ENCODE measurements at places on chromosomes 1 and 21. TPM values are rescaled to one million over a fixed set of nuclear protein-coding genes. Genes with fewer than 3 reads are reported as not detected.
A peak's percentile ranks its signal among the peaks of the same experiment; 100 is the strongest.

- no peaks in the 10 kb centered on the region for H3K36me3 ChIP-seq
- H3K4me3 ChIP-seq: no peak overlapping the region
- H3K4me1 ChIP-seq: peaks cover 19% of the 10 kb centered on the region
- no peak overlapping the region for H3K27ac ChIP-seq
- H3K27me3 ChIP-seq: peaks cover 19% of the 10 kb centered on the region
These were observed 10.8 kb downstream of the ABCA4 start for GRCh38 chr1:94110021-94110761.

DNA sequence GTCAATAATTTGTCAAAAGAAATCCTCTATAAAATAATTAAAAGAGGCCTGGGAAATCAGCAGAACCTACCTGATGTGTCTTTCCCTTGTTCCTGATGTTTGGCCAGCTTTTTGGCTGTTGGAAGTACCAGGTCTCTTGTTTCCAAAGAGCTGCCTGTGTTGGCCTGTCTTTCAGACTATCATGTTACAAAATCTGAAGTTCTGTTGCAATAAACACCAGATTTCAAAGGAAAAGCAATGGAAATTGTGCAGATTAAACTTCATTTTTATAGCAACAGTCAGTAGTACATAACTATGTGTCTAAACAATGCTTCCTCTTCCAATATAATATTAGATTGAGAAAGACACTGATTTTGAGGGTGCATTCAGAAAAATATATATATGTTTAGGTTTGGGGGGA, 647.2 kb upstream of the CXADR start:
- DNase-seq: no peak
- no peaks in the 10 kb centered on the region for H3K36me3 ChIP-seq
- H3K27ac ChIP-seq: no peak overlapping the region

DNA sequence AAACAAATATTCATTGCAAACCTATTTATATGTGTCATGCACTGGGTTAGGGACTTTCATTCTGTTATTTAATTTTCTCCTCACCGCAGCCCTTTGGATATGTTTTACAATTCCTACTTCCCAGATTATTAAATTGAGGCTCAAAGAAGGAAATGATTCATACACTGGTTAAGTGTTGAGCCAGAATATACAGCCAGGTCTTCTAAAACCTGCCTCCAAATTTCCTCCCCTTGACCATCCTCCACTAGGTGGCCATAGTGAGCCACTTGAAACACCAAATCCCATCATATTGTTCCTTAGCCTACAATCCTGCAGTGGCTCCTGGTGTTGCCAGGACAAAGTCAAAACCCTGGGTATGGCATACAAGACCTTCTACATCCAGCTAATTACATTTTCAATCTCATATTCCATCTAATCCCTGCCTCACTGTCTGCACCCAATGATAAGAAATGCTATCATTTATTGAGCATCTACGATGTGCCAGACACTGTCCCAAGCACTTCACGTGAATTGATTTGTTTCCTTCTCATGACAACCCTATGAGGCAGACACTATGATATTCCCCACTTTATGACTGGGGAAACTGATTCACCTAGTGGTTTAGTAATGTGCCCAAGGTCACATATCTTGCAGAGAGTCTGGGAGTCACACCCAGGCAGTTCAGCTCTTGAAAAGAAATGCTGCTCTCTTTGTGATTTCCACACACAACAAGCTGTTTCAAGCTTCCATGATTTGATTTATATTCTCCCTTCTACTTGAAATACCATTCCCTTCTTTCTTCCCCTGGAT, 23.6 kb upstream of the KIRREL1 start:
- peaks cover 10% of the 10 kb centered on the region for H3K4me1 ChIP-seq
- DNase-seq: no peak
- no peak overlapping the region for H3K4me3 ChIP-seq
- H3K27me3 ChIP-seq: no peaks in the 10 kb centered on the region
- H3K27ac ChIP-seq: no peak overlapping the region

- H3K27me3 ChIP-seq: no peaks in the 10 kb centered on the region
- H3K27ac ChIP-seq: no peak overlapping the region
- DNase-seq: peak; percentile 16
- no peaks in the 10 kb centered on the region for H3K4me1 ChIP-seq
- H3K4me3 ChIP-seq: no peak overlapping the region
These were observed 32.1 kb upstream of the KCNE1 start for GRCh38 chr21:34544032-34544496.

DNA sequence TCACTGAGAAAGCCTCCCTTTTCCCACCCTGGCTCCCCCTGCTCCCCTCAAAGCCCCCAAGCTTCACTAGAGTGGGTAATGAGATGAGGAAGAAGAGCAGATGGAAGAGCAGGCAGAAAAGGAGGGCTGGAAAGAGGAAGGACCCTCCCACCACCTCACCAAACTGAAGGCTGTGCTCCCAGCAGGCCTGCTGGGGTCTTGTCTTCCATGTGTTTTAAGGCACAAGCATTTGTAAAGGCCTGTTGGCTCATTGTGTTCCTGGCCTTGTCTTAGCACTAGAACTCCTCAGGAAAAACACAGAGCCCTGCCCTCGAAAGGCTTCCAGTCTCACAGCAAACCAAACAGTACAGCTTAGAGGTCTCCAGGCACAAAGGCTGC, 51.5 kb downstream of the TOMM20 start:
- no peaks in the 10 kb centered on the region for H3K36me3 ChIP-seq
- no peak overlapping the region for H3K4me3 ChIP-seq
- no peaks in the 10 kb centered on the region for H3K27me3 ChIP-seq
- no peak overlapping the region for H3K27ac ChIP-seq

Gene SPRR4
- not detected for total RNA-seq

DNA sequence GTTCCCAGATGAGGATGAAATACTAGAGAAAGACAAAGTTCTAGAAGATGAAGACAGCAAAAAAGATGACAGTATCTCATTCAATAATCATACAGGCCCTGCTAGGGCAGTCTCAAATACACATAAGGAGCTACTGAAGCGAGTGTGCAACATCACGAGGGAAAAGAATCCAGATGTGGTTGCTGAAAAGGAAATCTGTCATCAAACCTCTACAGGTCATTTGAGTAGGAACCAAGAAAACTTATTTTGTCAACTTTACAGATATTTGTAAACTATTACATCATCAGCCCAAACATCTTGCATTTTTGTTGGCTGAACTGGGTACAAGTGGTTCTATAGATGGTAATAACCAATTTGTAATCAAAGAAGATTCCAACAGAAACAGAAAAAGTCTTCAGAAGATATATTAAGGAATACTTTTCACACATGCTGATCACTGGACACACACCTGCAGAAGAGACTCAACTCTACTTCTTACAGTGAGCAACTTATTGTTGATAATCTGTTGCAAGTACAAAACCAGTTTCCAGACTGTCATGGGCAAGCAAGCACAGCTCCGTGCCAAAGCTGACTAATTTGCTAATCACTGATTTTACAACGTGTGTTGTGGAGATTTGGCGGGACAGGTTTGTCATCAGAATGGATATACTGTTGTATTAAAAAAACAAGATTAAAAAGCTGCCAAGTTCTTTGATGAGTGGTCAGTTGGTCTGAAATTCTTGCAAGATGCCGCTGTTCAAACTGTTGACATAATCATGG, 42.1 kb downstream of the TRIM33 start:
- H3K27me3 ChIP-seq: no peaks in the 10 kb centered on the region
- H3K4me1 ChIP-seq: peaks cover 11% of the 10 kb centered on the region
- H3K36me3 ChIP-seq: peaks cover 6% of the 10 kb centered on the region
- DNase-seq: no peak
- H3K4me3 ChIP-seq: no peak overlapping the region

GRCh38 chr1:172971241-172971640, 79.5 kb downstream of the TNFSF18 start:
- H3K4me1 ChIP-seq: no peaks in the 10 kb centered on the region

Gene SNRPE
- total RNA-seq: 266 TPM

- no peaks in the 10 kb centered on the region for H3K4me1 ChIP-seq
- no peak for DNase-seq
- H3K36me3 ChIP-seq: no peaks in the 10 kb centered on the region
- no peak overlapping the region for H3K27ac ChIP-seq
These were observed 51.3 kb upstream of the TSPAN2 start for GRCh38 chr1:115140442-115141144.

Gene OR2T11
- total RNA-seq: under 0.01 TPM

DNA sequence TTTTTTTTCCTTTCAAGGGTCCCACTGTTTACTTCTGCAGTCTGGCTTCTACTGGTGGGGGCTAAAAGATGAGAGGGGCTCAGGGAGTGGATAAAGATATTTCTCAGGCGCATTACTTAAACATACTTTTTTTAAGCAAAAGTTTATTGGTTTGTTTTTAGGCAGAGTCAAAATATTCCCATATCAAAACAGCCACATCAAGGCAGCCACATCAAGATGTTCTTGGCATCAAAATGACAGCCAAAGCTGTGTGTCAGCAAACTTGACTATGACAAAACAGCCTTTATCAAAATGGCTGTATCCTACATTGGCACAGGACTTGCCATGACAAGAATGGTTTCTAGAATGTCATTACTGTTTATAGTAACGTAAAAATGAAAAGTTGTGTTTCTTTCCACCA, 22.1 kb upstream of the RASAL2 start:
- no peaks in the 10 kb centered on the region for H3K4me1 ChIP-seq
- no peaks in the 10 kb centered on the region for H3K27me3 ChIP-seq
- DNase-seq: peak; percentile 27
- H3K27ac ChIP-seq: no peak overlapping the region
- H3K36me3 ChIP-seq: no peaks in the 10 kb centered on the region
- no peak overlapping the region for H3K4me3 ChIP-seq

DNA sequence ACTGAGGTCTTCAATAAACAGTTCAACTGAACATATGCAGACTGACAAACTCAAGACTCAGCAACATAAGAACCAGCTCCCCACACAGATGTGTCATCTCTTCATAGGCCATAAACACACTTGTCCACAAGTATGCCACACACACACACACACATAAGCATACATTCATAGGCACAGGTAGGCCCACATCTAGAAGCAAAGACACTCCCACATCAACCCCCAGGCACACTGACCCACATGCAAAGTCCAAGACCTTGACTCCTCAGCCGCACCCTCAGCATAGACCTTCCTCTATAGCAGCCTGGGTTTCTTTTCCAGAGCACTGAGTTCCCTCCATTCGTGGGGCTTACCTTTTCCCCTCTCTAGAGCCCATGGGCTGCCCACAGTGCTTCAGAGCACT, 1.4 kb downstream of the LAD1 start:
- no peak overlapping the region for H3K4me3 ChIP-seq
- no peaks in the 10 kb centered on the region for H3K4me1 ChIP-seq
- no peak overlapping the region for H3K27ac ChIP-seq
- no peaks in the 10 kb centered on the region for H3K36me3 ChIP-seq
- no peak for DNase-seq
- H3K27me3 ChIP-seq: peaks cover 76% of the 10 kb centered on the region

DNA sequence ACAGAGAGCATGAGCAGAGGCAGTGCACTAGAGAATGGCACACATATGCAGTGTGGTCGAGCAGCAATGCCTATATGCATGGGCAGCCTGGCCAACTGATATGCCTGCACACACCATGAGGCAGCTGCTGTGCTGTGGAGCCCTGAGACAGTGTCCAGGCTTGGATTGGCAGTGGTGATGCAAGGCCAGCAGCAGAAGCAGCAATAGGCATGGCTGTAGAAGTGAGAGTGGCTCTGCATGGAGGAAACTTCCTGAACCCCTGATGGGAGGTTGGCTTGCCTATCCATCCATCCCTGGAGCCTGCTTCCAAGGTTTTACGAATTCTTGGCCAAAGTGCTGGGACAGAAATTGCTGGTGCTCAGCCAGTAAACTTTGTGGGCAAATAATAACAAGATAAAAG, 89.7 kb downstream of the DIRAS3 start:
- no peaks in the 10 kb centered on the region for H3K4me1 ChIP-seq
- H3K36me3 ChIP-seq: no peaks in the 10 kb centered on the region
- no peaks in the 10 kb centered on the region for H3K27me3 ChIP-seq

Gene LIN28A
- under 0.01 TPM for total RNA-seq

DNA sequence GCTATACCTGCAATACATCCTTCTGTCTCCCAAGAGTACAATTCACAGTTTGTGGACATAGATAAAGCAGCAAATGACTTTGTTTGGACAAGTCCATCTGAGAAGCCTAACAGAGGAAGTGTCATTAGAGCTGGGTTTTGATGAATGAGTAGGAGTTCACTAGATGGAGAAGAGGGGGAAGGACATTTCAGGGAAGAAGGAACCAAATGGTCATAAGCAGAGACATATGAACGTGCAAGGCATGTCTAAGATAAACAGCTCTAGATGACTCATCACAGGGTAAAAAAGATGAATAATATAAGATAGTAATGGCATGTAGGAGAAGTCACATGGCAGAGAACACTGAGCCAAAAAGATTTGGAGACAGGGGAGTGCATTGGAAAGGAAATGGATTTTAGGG, 54.5 kb downstream of the HMGB4 start:
- no peaks in the 10 kb centered on the region for H3K36me3 ChIP-seq
- H3K4me3 ChIP-seq: no peak overlapping the region
- H3K4me1 ChIP-seq: no peaks in the 10 kb centered on the region
- H3K27ac ChIP-seq: no peak overlapping the region
- no peaks in the 10 kb centered on the region for H3K27me3 ChIP-seq
- DNase-seq: no peak

Gene POU3F1
- 0.09 TPM for total RNA-seq

DNA sequence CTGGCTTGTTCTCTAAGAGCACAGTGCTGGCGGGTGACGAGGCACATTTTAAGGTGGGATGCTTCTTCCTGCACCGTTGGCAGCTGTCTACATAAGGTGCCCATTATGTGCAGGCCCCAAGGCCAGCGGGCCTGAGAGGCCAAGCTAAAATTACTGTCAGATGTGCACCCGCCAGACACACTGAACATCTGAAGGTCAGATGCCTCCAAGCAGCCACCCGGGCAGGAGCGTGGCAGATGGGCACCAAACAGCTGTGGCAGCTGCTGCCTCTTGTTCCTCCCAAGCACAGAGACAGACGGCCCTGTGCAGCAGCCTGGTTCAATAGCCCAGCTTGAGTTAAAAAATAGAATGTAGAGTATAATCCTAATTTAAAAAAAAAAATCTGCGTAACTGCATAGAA, 211.9 kb upstream of the EDN2 start:
- H3K4me3 ChIP-seq: no peak overlapping the region
- DNase-seq: no peak
- H3K27ac ChIP-seq: no peak overlapping the region
- H3K4me1 ChIP-seq: peaks cover 44% of the 10 kb centered on the region
- H3K27me3 ChIP-seq: no peaks in the 10 kb centered on the region
- peaks cover 3% of the 10 kb centered on the region for H3K36me3 ChIP-seq

GRCh38 chr1:210170220-210170619, 62.4 kb upstream of the SERTAD4 start:
- no peaks in the 10 kb centered on the region for H3K4me1 ChIP-seq
- no peaks in the 10 kb centered on the region for H3K36me3 ChIP-seq
- no peak overlapping the region for H3K4me3 ChIP-seq
- no peak for DNase-seq
- no peaks in the 10 kb centered on the region for H3K27me3 ChIP-seq
- H3K27ac ChIP-seq: no peak overlapping the region

- no peaks in the 10 kb centered on the region for H3K27me3 ChIP-seq
- H3K4me3 ChIP-seq: no peak overlapping the region
- DNase-seq: no peak
- no peak overlapping the region for H3K27ac ChIP-seq
- H3K36me3 ChIP-seq: no peaks in the 10 kb centered on the region
- peaks cover 10% of the 10 kb centered on the region for H3K4me1 ChIP-seq
These were observed 47.6 kb upstream of the SAMD13 start for GRCh38 chr1:84253891-84254290.
